ENCODE measurements at places on chromosomes 2 and 18.
A peak's percentile ranks its signal among the peaks of the same experiment; 100 is the strongest.

DNA sequence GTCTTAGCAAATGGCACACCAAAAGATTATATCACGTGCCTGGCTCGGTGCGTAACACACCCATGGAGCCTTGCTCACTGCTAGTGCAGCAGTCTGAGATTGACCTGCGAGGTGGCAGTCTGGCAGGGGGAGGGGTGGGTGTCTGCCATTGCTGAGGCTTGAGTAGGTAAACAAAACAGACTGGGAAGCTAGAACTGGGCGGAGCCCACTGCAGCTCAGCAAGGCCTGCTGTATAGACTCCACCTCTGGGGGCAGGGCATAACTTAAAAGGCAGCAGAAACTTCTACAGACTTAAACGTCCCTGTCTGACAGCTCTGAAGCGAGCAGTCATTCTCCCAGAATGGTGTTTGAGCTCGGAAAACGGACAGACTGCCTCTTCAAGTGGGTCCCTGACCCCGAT is 55.9 kb upstream of the FSHR start:
- no peak for DNase-seq

DNA sequence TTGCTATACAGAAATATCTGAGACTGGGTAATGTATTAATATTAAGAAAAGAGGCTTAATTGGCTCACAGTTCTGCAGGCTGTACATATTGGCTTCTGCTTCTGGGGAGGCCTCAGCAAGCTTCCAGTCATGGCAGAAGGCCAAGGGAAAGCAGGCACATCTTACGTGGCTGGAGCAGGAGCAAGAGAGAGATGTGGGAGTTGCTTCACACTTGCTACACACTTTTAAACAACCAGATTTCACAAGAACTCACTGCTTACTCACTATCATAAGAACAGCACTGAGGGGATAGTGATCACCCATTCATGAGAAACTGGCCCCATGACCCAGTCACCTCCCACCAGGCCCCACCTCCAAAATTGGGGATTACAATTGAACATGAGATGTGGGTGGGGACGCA is 50.6 kb downstream of the MAPRE2 start:
- no peak for DNase-seq

DNA sequence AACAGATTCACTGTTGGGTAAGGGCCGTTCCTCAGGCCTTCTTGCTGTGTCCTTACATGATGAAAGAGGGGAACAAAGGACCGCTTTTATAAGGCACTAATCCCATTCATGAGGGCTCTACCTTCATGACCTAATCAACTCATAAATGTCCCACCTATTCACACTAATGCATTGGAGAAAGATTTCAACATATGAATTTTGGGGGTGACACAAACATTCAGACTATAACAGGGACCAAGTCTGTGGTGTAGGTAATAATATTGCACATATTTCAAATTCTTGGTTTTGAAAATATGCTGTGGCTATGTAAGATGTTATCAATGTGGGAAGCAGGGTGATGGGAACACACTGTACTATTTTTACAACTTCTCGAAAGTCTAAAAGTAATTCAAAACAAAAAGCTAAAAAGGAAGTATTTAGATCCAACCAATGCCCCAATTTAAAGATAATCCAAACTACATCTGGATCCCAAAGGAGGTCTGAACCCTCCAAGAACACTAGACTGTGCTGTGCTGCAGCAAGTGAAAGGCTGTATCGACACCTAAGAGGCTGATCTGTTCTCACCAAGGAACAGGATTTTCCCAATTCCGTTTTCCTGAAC is 82.4 kb upstream of the TGIF1 start:
- peak; percentile 59 for DNase-seq

DNA sequence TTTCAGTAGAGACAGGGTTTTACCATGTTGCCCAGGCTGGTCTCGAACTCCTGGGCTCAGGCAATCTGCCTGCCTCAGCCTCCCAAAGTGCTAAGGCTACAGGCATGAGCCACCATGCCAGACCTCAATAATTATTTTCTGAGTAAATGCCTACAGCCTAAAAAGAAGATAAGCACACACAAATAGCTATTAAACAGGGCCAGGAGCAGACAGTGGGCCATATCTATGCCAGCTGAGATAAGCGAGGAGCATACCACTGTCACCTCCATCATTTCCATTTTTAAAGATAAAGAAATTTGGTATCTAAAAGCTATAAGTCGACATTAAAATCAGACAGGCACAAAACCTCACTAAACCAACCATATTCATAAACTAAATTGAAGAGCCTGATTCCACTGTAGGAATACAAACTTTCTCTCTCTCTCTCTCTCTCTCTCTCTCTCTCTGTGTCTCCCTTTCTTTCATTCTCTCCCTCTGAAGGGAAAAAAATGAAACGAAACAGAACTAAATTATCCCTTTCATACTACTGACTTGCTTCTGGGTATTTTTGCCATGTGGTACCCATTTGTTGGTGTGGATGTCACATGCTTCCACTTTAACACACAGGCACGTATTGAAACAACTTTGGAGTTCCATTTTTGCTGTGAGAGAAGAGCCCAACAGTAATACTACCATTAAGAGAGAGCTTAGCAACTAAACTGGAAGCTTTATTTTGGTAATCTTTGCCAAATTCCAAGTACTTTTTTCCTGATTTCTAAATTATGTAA is 51.0 kb downstream of the FARSB start:
- DNase-seq: no peak
